ENCODE measurements at places on chromosomes 5 and 9.

DNA sequence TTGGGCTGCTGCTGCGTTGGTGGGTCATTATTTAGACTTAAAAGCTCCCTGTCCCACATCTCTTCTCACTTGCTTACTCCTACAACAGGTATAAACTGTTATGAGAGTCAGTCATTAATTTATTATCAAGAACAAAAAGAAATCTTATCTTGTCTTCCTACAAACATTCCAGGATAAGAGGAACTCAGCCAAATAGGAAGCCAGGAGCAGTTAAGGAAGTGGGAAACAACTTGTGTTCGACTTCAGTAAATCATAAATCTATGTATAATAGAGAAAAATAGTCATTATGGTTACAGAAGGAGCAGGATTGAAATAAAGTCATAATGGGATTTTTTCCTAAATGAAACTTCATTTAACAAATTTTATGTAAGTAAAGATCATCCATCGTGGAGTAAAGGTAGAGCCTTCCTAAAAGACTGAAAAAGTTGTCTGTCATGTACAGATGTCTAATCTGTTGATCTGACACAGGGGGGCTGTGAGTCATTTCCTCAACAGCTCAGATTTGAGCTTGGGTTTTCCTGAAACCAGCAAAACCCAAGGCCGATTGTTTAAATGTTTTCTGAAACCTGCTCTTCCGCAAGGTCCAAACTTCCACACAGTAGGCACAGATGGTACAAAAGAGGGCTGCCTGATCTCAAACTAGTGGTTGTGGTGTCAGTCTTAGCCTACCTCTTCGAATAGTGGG is 25.3 kb upstream of the LRRTM2 start:
- DNase-seq: peak; percentile 6

GRCh38 chr5:158203261-158203660 is 344.3 kb upstream of the CLINT1 start:
- DNase-seq: no peak

GRCh38 chr9:21326526-21327139 is 8.6 kb downstream of the KLHL9 start:
- no peak for DNase-seq

DNA sequence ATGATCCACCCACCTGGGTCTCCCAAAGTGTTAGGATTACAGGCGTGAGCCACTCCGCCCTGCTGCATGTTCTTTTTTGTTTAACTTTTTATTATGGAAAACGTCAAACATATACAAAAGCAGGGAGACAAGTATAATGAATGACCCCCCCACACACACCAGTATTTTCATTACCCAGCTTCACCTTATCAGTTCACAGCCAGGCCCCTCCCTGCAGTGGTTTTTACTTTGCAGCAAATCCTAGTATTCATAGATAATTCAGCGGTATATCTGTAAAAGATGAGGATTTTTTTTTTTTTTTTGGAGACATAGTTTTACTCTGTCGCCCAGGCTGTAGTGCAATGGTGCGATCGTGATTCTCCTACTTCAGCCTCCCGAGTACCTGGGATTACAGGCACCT is 2.3 kb downstream of the POMT1 start:
- no peak for DNase-seq

GRCh38 chr9:6788162-6789016 is 30.6 kb downstream of the KDM4C start:
- no peak for DNase-seq

- DNase-seq: no peak
Measured at GRCh38 chr5:5139336-5139776, 774 bp upstream of the ADAMTS16 start.

GRCh38 chr9:14797435-14797834 is 74.9 kb upstream of the CER1 start:
- DNase-seq: no peak

DNA sequence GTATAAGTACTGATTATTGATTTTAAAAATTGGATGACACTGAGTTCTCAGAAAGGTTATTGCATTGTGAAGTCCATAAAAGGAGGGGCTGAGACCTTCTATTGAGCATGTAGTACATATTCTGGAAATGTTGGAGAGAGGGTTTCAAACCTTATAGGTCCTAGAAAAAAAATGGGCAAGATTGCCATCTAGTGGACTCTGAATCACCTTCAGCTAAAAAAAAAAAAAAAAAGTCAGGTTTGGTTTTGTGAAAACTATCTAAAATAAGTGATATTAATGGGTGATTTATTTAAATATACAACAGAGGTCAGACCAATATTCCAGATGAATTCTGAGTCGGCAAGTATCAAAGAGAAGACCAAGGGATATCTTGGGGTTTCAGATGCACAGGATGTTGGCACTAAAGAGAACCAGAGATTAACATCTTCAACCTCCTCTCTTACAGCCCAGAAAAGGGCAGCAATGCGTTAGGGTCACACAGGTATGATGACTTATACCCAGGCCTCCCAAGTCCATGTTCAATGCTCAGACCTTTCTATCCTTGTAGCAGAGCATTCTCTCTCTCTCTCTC is 109.8 kb upstream of the NMUR2 start:
- no peak for DNase-seq

All from stimulated activated CD4-positive, alpha-beta T cell treated with anti-CD3 and anti-CD28 coated beads, Interleukin-2, amount 100 ng/mL, for 4 hours (primary cell).